ENCODE measurements at places on chromosomes 5 and 9.

- no peak for DNase-seq
Measured at GRCh38 chr5:54388409-54388808, 67.1 kb upstream of the HSPB3 start.

DNA sequence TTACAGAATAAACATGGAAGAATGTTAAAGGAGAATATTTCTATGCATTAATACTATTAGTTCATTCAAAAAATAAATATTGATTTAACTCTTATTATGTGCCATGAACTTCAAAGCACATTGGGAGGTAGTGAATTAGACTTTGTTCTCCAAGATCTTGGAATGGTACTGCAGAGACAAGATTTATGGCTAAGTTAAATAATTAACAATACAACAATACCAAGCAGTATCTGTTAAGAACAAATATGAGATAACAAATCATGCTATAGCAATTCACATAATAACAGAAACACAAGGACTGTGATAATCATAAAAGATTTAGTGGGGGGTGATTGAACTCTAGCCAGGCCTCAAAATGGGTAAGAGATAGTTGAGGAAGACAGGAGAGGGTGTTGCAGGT is 11.6 kb downstream of the NMUR2 start:
- no peak for DNase-seq

DNA sequence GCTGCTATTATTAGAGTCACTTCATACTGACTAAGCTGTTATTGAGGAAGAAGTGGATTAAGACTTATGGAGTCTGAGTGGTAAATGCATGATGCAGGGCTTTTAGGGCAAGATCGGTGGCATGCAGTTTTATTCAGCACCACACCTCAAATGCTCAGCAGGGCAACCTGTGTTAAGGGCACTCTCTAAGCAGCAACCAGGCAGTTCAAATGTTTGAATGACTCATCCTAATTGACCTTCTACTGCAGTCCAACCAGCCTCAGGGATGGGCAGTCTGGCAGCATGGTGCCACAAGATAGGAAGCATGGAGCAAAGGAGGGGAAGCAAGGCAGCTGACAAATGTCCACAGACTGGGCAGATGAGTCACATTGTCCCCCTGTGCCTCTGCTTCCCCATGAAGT is 80.2 kb upstream of the MIER3 start:
- DNase-seq: no peak

DNA sequence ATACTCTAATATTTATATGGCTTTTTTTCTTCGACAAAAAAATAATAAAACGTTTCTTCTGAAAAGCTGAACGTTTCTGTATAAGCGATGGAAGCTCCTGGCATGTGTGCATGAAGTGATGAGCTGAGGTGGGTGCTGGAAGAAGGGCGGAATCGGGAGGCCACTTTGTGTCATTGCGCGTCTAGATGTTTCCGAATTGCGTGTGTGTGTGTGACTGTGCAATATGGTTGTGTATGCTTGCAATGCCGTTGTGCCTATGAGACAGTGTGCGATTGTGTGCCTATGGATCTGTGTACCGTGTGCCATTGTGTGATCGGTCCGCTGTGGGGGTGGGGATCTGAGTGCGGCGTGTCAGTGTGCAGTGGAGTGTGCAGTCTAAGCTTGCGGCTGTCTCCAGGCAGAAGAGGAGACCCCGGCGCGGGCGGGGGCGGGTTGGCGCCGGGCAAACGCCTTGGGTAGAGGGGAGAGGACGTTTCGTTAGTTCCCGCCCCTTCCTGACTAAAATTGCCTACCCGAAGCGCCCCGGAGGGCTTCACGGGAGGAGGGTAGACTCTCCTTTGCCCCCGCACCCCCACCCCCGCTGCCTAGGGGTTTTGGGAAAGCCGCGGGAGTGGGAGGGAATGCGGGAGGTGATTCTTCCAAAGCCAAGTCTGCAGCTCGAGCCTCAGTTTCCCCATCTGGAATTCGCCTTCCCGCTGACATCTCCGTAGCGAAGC is 24.2 kb downstream of the PCDHGC5 start:
- DNase-seq: no peak

GRCh38 chr9:131111854-131112311 is 13.5 kb upstream of the NUP214 start:
- DNase-seq: no peak

GRCh38 chr5:14251733-14252132 is 108.6 kb downstream of the TRIO start:
- no peak for DNase-seq

DNA sequence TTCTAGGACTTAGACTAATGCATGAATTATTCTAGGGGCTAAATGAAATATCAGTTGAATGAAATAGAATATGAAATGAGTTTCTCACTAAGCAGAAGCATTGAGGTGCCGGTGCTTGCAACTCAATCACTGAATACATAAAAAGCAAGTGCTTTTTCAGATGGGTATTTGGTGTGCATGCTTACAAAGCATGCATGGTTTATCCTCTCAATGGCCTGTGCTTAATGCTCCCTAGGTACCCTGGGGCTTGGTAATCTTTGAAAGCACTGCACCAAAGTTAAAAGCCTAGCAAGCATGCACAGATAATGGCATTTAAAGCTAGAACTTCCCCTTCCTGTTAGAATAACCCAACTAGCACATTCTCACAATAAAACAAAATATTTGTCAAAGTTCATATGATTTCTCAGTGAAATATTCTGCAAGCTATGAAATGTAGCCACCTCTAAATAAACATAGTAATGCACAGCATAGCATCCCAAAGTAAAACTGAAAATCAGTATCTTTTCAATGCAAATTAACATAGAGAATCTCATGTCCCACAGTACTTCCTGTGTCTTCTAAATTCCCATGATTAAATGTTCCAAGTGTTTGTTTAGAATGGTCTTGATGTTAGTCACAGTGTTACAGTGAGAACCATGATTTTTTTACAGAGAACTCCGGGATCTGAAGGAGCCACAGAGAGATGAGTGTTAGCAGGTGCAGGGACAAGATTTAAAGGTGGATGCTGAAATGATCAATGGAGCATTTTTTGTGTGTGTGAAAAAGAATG is 143.4 kb upstream of the CDH6 start:
- no peak for DNase-seq

DNA sequence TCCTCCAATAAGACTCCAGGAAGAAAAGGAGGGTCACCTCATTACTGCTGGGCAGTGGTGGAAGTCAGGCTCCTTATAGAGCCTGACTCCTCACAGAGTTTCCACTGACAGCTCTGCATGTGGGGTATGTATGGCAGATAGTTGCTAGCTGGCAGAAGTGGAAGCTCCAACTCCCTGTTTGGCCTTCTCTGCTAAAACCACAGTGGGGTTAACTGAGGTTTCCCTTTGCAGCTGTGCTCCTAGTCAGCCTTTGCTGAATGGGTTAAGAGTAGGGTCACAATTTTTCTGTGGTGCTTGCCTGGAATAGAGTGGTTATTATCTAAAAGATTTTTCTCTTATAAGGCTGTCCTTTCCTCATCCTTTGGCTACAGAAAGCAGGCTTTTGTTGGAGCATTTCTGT is 327.5 kb downstream of the FBXL17 start:
- DNase-seq: no peak

DNA sequence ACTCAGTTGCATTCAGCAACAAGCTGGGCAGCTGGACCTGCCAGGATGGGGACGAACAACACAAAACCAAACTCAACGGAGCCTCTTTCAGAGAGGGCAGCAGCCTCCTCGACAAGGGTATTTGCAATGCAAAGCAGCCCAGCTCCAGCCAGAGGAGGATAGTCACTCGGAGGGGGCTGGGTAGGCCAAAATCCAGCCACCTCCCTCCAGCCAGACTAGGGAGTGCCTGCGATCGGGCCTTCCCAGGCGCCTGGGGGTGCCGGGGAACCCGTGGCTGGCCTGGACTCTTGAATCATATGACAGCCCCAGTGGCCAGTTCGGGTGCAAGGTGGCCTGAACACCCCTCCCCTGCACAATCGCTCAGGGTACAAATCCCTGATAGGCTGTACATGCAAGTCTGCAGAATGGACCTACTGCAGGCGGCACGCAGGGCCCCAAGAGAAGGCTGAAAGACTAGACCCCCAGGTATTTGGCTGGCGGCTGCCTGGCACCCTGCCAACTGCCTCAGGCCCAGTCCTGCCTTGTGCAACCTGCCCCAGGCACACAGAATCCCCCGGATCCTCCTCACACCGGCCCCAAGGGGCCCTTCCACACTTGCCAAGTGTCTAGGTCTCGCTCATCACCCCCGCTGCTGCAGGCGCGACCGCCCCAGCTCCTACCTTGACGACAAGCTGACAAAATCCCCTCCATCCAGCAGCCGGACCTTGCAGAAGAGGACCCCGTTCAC is 1.3 kb downstream of the EEIG1 start:
- no peak for DNase-seq

Measured in T follicular helper cell (primary cell).